ENCODE measurements at places on chromosomes 13 and 19.

DNA sequence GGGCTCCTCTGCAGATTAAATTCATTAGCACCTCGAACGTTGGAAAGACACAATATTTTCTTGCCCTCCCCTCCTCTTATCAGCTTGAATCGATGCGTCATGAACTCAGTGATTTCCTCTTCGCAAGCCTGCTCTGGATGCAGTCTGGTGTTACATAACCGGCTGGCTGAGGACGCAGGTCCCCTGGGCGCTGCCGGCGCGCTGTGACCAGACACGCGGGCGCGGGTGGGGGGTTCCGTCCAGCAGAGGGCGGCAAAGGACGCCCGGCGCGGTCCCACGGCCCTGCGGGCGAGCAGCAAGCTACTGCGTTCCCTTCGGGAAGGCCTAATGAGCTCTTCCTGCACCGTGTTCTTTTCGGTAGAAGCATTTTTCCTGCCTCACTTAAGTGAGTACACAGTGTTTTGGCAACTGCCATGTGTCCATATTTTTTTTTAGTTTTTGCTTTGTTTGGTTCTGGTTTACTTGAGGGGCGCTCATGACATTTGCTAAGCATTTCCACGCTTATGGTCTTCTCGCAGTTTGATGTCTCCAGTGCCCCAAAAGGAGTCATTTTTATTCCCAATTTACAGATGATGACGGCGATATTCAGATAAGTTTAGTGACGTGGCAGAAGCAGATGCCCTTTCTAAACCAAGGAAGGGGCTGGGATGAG lies 112.2 kb upstream of the MBNL2 start:
- peak; percentile 23 for DNase-seq

DNA sequence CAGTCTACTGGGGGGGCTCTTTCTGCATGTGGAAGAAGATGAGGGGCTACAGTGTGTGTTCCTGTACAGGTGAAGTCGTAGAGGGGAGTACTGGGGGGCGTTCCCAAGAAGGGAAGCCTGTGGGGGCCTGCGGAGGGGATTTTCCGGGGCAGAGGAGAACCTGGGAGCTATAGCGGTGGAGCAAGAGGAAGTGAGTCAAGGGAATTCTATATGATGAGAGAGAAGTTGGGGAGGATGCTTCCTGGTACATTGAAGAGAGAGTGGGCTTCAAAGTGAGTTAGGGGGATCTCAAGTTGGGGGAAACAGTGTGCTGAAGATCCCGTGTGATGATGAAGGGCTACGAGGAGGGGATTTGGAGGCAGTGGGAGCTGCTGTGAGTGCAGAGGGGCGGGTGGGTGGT lies 1.9 kb upstream of the CACNG8 start:
- DNase-seq = no peak

DNA sequence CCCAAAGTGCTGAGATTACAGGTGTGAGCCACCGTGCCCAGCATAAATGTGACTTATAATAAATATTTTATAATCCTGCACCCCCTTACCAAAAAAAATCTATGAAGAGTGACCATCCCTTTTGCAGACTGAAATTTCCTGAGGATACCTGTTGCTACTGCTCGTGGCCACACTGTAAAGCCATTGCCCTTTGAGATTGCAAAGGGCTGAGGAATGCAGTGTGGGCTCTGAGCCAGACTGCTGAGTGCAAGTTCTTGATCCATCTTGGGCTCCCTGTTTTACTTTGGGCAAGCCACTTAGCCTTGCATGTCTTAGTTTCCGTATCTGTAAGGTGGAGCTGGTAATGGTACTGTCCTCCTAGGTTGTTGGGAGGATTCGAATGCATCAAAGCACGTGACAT lies 23.4 kb downstream of the SIPA1L3 start:
- no peak for DNase-seq

DNA sequence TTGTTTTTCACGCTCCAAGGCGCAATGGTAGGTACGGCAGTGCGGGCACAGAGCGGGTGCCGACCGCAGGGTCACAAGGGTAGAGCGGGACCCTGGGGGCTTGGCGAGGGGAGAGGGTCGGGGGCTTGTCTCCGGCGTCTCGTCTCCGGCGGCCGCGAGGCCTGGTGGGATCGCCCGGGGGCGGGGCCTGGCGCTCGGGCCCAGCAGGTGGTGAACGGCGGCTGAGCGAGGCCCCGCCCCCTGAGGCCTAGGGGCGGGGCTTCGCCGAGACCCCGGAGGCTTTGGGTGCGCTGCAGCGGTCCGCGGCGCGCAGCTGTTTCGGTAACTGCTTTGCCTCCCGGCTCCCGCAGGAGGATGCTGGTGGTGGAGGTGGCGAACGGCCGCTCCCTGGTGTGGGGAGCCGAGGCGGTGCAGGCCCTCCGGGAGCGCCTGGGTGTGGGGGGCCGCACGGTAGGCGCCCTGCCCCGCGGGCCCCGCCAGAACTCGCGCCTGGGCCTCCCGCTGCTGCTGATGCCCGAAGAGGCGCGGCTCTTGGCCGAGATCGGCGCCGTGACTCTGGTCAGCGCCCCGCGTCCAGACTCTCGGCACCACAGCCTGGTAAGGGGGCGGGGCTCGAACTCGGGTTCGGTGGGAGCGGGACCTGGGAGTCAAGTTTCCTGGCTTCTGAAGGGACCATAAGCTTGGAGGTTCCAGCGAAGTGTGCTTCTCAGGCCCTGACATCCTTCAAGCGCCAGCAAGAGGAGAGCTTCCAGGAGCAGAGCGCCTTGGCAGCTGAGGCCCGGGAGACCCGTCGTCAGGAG lies at the start of gene TSEN34:
Gene TSEN34, plus strand, starts transcription at position 298 of the 800 bp plus-strand sequence. Its CDS starts 57 bp downstream, at position 355.
- DNase-seq = no peak

- no peak for DNase-seq
Observed at GRCh38 chr13:76610819-76611415, 275.3 kb downstream of the KCTD12 start.

- DNase-seq = no peak
Observed at GRCh38 chr13:86383151-86383550, 583.9 kb upstream of the SLITRK6 start.

GRCh38 chr13:110419381-110419791 lies 112.3 kb downstream of the COL4A2 start:
- no peak for DNase-seq

- no peak for DNase-seq
Observed at GRCh38 chr13:50589651-50590054, 253.8 kb downstream of the DLEU7 start.

DNA sequence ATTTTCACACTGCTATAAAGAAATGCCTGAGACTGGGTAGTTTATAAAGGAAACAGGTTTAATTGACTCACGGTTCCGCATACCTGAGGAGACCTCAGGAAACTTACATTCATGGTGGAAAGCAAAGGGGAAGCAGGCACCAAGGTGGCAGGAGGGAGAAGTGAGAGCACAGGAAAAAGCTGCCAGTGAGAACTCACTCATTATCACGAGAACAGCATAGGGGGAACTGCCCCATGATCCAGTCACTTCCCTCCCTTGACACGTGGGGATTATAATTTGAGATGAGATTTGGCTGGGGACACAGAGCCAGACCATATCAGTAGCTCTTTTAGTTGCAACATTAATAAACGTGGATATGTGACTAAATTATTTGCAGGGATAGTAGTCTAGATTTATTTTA lies 4.3 kb upstream of the KCTD4 start:
- DNase-seq = no peak

DNA sequence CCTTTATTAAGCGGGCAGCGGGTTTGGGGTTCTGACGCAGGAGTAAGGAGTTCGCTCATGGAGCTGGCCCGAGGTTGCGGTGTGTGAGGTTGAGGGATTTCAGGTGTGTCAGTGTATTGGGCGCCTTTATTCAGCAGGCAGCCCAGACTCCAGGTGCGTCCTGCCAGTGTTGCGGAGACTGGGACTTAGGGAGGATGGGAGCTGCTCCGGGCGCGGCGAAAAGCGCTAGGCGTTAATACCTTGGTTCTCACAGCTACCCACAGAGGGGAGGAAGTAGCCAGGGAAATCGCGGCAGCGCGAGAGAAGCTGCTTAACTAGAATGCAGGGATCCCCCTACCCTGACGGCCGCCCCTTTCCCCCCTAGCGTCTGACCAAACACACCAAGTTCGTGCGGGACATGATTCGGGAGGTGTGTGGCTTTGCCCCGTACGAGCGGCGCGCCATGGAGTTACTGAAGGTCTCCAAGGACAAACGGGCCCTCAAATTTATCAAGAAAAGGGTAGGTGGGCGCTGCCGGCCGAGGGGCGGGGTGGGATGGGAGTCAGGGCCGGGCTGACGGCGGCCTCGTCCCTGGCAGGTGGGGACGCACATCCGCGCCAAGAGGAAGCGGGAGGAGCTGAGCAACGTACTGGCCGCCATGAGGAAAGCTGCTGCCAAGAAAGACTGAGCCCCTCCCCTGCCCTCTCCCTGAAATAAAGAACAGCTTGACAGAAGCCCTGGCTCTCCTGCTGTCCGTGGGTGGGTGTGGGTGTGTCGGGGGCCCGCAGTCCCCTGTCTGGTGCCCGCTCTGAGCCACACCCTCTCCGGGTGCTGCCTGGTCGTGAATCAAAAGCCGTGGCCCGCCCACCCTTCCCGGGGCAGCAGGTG lies 1.1 kb downstream of the RPL36 start:
- peak; percentile 64 for DNase-seq

DNA sequence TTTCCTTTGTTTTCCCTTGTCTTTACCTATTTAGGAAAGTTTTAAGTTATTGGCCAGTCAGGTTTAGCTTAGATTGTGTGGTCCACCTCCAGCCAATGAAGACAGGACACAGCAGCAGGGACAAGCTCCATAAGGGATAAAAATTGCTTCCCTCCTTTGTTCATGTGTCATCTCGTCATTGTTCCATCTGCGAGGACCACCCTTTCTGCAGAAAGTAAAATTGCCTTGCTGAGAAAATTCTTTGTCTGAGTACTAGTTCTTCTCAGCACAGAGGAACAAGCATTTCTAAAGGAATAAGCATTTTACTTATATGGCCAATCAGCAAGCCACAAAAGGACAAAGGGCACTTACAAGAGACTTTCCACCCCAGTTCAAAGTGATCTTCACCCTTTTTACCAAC lies 11.4 kb downstream of the ZNF560 start:
- no peak for DNase-seq

DNA sequence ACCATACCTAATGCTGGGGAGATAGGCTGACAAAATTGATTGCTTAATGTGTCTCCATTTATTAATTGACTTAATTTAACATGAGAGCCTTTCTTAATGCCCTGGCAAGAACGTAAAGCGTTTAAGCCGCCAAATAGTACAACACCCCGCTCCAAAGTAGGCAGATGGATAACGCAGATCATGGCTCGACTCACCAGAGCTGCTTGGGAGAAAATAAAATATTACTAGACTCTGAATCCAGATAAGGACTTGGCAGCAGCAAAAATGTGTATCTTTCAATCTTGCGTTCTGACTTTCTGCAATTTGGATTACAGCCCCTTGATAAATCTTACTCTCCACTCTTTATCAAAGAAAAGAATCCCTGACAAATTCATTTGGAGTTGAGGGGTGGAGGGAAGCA lies 403 bp upstream of the SIAH3 start:
- no peak for DNase-seq

- peak; percentile 95 for DNase-seq
Observed at GRCh38 chr19:16111160-16111908, at the start of gene RAB8A. Gene RAB8A (plus strand): TSS chr19:16111889. CDS start chr19:16111902, 13 bp downstream.

- DNase-seq = no peak
Observed at GRCh38 chr13:44302940-44303575, 70.6 kb upstream of the SERP2 start.

- no peak for DNase-seq
Observed at GRCh38 chr13:46165485-46166223, 16.3 kb downstream of the LCP1 start.

DNA sequence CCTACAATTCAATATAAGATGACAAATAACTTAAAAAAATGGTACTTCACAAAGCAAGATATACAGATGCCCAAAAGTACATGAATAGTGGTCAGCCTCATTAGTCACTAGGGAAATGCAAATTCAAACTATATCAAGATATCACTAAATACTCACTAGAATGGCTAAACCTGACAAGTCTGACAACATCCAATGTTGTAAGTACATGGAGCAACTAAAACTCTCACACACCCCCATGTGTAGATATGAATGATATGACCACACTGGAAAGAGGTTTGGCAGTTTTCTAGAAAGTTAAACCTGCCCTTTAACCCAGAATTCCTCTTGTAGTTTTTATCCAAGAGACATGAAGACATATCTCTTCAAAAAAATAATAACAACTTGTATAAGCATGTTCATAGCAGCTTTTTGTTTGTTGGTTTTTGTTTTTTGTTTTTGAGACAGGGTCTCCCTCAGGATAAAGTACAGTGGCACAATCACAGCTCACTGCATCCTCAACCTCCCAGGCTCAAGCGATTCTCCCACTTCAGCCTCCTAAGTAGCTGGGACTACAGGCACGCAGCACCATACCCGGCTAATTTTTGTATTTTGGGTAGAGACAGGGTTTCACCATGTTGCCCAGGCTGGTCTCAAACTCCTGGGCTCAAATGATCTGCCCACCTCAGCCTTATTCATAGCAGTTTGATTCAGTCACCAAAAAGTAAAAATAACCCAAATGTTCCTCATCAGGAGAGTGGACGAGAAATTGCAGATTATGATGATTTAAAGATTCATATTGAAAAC lies 55.1 kb downstream of the RFX2 start:
- no peak for DNase-seq

DNA sequence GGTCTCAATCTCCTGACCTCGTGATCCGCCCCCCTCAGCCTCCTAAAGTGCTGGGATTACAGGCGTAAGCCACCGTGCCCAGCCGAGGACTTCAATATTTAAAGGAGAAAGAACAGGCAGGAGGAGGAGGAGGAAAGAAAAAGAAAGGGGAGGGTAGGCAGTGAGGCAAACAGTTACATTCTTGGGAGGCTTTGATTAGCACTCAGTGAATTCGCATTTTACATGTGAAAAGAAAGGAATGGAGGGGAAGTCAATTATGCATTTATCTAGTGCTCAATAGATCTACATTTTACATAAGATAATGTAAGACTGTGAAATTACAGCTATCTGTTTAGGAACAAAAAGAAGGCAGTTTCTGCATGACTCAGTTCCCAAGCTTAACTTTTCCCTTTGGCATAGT lies 30.9 kb upstream of the CXCL17 start:
- no peak for DNase-seq

DNA sequence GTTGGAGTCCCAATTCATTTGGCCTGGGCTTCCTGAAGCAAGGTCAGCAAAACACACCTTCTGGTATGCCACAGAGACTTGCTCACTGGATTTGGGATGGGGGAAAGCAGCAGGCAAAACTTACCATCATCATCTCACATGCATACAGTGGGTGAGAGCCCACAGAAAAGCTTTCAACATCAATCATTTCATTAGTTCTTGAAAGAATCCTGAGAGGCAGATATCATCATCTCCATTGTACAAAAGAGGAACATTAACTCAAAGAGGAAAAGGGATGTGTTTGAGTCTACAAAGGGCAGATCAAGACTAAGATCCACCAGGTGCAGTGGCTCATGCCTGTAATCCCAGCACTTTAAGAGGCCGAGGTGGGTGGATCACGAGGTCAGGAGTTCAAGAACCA lies 6.4 kb downstream of the WDR87 start:
- DNase-seq = no peak
